ENCODE measurements at places on chromosomes 3 and 15.
A peak's percentile ranks its signal among the peaks of the same experiment; 100 is the strongest.

DNA sequence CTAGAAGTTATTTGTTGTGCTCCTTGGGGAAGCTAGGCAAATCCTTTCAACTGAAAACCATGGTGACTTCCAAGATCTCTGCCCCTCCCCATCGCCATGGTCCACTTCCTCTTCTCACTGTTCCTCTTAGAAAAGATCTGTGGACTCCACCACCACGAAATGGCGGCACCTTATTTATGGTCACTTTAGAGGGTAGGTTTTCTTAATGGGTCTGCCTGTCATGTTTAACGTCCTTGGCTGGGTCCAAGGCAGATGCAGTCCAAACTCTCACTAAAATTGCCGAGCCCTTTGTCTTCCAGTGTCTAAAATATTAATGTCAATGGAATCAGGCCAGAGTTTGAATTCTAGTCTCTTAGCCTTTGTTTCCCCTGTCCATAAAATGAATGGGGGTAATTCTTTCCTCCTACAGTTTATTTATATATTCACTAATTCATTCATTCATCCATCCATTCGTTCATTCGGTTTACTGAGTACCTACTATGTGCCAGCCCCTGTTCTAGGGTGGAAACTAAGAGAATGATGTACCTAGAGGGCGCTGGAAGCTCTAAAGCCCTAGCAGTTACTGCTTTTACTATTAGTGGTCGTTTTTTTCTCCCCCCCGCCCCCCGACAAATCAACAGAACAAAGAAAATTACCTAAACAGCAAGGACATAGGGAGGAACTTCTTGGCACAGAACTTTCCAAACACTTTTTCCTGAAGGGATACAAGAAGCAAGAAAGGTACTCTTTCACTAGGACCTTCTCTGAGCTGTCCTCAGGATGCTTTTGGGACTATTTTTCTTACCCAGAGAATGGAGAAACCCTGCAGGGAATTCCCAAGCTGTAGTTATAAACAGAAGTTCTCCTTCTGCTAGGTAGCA lies 657 bp downstream of the PATL2 start:
- DNase-seq = no peak

- no peak for DNase-seq
These were observed 848 bp upstream of the GOLGA8B start for GRCh38 chr15:34584330-34584668.

GRCh38 chr3:52077925-52078324 lies 21.6 kb upstream of the DUSP7 start:
- no peak for DNase-seq

GRCh38 chr3:88542916-88543315 lies 393.2 kb downstream of the C3orf38 start:
- no peak for DNase-seq

GRCh38 chr3:149969110-149969939 lies 1.4 kb downstream of the PFN2 start:
- no peak for DNase-seq

GRCh38 chr15:89494941-89495637 lies 1.3 kb downstream of the RHCG start:
- peak; percentile 69 for DNase-seq

- no peak for DNase-seq
These were observed 148.7 kb downstream of the RORA start for GRCh38 chr15:61080221-61081026.

DNA sequence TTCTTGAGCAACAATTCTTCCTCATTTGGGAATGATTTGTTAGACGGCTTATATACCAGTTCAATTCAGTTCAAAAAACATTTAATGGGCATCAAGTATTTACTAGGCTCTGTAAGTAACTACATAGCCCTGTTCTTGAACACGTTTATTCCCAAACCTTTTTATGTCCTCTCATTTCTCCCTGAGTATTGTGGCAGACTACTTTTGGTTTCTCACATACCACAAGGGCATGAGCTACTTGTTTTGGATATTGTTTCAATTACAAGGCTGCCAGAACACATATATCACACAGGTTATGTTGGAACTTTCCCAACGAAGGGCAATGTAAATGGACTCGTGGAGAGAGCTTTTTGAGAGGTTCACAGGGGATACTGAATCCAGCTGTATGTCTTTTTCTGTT lies 363.8 kb upstream of the NAALADL2 start:
- DNase-seq = no peak

- DNase-seq = no peak
These were observed 5.6 kb upstream of the NCBP2 start for GRCh38 chr3:196947860-196948441.

DNA sequence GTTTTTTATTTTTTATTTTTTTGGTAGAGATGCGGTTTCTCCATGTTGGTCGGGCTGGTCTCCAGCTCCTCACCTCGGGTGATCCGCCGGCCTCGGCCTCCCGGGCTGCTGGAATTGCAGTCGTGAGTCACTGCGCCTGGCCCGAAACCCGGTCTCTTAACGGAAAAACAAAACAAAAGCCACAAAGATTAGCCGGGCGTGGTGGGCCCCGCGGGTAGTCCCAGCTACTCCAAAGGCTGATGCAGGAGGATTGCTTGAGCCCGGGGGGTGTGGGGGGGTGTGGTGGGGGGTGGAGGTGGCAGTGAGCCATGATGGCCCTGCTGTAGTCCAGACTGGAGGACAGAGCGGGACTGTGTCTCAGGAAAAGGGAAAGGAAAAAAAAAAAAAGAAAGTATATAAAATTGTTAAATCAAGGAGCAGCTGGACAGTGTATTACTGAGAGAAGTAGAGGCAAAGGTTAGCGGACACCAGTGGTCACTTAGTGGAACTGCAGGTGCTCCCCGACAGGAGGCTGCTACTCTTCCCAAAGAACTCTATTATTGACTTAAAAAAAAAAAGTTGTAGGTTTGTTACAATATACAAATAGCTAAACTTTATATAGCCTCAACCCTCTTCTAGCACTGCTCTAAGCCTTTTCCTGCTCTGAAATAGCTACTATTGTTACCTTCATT lies 30.3 kb upstream of the TUBGCP5 start:
- no peak for DNase-seq

- no peak for DNase-seq
These were observed 210.8 kb downstream of the GAP43 start for GRCh38 chr3:115834068-115834467.

Data from activated CD4-positive, alpha-beta T cell treated with anti-CD3 and anti-CD28 coated beads for 48 hours (primary cell).